ENCODE measurements at places on chromosomes 12 and 14.

DNA sequence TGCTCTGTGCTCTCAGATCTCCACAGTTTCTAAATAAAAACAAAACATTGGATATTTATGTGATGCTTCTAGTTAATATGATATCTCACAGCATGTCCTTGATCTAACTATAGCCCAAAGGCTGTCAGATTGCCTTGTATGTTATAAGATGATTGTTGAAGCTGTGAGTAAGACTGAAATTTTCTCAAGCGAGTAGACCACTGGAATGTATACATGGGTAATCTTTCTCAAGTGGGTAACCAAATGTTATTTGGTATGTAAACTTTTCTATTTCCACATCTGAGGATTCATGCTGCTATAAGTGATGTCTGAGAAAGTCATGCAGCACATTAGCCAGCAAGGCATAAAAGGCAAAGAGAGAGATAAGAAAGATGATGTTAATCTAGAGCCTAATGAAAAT, 886.7 kb downstream of the NRXN3 start:
- no peak for DNase-seq

DNA sequence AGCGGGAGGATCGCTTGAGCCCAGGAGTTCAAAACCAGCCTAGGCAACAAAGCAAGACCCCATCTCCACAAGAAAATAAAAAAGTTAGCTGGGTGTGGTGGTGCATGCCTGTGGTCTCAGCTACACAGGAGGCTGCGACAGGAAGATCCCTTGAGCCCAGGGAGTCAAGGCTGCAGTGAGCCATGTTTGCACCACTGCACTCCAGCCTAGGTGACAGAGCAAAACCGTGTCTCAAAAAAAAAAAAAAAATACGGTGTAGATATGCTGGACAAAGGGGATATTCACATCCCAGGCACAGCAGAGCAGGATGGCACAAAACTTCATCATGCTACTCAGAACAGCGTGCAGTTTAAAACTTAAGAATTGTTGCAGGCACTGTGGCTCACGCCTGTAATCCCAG, 24.8 kb upstream of the STRN3 start:
- DNase-seq: no peak

DNA sequence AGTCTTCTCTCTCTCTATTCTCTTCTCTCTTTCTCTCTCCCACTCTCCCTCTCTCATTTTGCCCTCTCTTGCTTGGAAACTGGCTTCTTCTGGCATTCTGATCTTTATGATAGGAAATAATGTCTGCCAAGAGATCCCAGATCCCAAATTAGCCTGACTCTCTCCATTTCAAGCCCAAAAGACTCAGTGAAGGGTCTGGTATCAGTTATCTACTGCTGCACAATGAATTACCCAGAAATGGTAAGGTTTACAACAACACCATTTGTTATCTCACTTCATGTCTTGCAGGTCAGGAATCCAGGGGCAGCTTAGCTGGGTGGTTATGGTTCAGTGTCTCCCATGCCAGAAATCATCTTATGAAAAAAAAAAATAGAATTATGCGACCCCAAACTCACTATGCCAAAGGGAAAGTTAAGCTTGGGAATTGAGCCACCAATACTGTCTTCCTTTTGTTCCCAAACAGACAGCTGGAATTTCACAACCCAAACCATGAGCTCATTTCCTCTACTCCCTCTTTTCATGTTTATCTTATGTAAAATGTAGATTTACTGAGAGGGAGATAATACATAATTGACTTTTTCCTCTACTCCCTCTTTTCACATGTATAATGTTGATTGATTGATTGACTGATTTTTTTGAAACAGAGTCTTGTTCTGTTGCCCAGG, 67.8 kb upstream of the FICD start:
- no peak for DNase-seq

DNA sequence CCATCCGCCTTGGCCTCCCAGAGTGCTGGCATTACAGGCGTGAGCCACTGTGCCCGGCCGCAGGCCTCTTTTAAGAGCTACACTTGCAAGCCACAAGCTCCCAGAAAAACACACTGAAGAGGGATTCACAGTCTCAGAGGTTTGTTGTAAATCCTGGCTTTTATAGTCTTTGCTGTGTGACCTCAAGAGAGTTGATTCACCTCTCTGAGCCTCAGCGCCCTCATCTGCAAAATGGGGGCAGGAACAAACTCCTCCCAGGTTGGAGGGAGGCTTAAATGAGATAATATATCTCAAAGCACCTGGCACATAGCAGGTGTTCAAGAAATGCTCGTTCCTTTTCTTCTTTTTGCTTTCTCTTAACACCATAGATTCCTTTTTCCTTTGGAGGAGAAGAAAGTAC, 3.9 kb upstream of the TCHP start:
- DNase-seq: no peak

- DNase-seq: no peak
Measured at GRCh38 chr12:2666846-2667245, 127.9 kb upstream of the FKBP4 start.

GRCh38 chr14:99128185-99128584, 143.8 kb downstream of the BCL11B start:
- DNase-seq: no peak

DNA sequence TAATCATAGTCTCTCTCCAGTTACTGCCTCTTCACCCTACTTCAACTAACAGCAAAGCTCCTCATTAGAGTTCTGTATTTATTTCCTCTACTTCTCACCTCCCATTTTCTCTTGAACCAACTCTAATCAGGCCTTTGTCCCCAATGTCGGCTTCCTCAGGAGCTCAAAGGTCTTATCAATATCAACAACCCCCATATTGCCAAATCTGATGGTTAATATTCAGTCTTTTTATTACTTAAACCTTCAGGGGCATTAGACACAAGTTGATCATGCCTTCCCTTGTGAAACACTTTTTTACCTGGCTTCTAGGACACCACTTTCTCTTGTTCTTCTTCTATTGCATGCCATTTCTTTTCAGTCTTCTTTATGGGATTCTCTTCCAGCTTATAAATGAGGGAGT, 509.0 kb downstream of the NELL2 start:
- DNase-seq: no peak

- DNase-seq: no peak
Measured at GRCh38 chr12:24695103-24695502, 253.8 kb downstream of the BCAT1 start.

DNA sequence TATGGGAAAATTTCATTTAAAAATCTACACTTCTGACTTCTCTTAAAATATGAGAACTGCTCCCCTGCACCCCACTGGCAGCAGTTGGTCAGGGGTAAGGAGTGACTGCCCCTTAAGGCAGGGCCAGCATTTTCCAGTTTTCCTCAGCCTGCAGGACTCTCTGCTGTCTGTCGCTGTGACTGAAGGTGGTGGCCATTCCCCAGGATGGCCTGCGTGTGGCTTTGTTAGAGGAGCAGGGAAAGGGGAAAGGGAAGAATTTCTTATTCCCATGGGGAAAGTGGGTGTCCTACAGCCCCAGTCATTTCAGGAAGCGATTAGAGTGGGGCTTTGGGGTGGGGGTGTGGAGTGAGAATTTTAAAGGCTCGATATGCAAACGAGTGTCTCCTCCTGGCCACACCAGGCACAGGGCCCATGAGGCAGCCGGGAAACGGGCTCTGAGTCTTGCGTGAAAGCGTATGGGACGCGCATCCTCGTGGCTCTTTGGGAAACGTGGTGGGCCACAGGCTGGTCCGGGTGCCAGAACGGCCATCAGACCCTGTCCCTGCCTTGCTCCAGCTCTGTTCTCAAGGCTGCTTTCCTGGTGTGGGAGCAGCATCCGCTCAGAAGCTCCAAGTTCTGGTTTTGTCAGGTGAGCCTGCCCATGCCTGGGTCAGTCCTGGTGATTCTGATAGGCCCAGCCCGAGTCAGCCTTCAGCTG, 23.5 kb downstream of the ADGRD1 start:
- no peak for DNase-seq

Measured in substantia nigra (tissue), 51 donors.